ENCODE measurements at places on chromosomes 3 and 15.

DNA sequence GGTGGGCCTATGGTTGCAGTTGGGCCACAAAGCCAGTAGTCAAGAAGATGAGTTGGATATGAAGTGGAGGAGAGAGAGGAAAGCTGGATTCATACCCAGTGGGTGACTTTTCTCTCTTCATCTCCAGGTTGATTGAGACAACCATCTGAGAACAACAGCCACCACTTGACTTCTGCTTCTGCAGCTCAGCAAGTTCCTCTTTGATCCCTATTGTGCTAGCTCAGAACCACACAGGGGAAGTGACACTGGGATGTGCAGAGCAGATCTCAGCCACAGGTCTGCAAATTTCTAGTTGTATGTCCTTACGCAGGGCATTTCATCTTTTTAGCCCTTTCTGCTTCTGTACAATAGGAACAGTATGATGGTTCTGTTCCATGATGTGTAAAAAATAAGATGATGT, 459.2 kb upstream of the ARRDC4 start:
- DNase-seq: no peak

- no peak for DNase-seq
Observed at GRCh38 chr3:87175732-87176131, 51.4 kb upstream of the CHMP2B start.

DNA sequence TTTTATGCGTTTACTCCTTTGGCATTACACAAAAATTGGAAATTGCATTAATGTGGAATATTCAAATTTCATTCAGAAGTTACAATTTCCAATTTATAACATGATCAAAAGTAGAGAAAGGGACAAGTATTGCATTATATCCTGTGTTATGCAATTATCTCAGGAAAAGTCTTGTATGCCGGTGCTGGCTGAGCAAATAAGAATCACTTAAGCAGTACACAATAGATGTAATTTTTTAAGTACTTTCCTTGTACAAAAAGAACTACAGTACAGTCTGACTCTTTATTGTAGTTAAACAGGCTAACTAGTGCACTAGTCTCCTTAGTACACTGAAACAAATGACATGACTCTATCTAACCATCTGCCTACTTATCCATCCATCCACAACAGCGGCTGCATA, 493.2 kb upstream of the KCNMB2 start:
- DNase-seq: no peak

- no peak for DNase-seq
Observed at GRCh38 chr3:105473521-105474223, 107.0 kb downstream of the ALCAM start.

- no peak for DNase-seq
Observed at GRCh38 chr3:187750006-187750512, 4.8 kb upstream of the BCL6 start.

- DNase-seq: no peak
Observed at GRCh38 chr3:60669636-60670035, 581.6 kb downstream of the FHIT start.

DNA sequence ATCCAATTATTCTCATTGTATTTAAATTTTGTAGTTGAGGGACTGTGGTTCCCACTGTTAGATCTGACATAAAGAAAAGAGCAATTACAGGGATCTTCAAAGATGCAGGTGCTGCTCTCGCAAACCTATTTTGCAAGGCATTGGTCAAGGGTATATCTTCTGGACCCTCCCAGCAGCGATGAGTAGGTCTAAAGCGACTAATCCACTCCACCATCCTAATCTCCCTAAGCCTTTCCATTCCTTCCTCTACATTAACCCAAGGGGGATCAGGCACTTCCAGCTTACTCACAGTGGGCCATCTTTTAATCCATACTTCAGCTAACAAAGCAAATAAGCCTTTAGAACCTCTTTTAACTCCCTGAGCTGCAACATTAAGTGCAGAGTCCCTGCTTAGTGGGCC, 37.0 kb upstream of the CPOX start:
- no peak for DNase-seq

GRCh38 chr3:47410801-47411646, 30.2 kb downstream of the PTPN23 start:
- DNase-seq: no peak

- DNase-seq: no peak
Observed at GRCh38 chr3:187098923-187099512, 40.3 kb downstream of the RPL39L start.

DNA sequence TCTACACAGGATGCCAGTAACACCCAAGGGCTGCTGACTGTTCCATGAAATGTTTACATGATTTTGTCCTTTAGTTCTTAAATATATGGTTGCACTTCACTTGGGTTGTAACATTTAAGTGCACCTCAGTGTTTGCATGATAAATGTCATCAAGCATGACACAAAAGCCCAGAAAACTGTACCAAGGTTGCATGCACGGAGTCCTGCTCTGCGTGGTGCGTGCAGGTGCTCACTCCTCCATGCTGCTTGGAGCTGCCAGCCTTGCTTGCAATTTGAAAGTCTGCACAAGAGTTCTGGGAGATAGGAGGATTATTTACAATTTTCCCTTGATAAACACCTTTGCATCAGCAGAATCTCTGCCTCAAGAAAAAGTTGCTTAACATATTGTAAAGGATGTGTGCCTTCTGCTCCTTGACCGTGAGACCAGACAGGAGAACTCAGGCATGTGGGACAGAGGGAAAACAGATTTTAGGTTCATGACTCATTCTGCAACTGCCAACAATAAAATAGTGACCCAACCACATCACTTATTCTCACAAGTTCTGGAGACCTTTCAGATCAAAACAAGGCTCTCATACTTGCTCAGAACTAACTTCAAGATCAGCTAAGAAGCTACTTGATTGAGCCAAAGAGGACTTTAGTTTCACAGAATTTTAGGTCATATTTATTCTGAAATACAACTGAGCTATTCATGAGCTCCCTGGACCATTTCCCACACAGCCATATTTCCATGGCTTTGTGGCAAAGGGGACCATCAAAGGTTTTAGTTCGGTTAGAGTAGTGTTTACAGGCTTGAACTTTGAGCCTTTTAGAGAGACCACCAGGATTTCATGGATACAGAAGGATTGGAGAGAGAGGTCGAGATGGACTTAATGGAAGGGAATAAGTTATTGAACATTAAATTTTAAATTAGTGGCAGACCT, 128.4 kb upstream of the ZBED2 start:
- DNase-seq: no peak

GRCh38 chr15:36643551-36643950, 64.1 kb downstream of the CDIN1 start:
- DNase-seq: no peak

- no peak for DNase-seq
Observed at GRCh38 chr3:81434161-81434560, 327.3 kb downstream of the GBE1 start.

DNA sequence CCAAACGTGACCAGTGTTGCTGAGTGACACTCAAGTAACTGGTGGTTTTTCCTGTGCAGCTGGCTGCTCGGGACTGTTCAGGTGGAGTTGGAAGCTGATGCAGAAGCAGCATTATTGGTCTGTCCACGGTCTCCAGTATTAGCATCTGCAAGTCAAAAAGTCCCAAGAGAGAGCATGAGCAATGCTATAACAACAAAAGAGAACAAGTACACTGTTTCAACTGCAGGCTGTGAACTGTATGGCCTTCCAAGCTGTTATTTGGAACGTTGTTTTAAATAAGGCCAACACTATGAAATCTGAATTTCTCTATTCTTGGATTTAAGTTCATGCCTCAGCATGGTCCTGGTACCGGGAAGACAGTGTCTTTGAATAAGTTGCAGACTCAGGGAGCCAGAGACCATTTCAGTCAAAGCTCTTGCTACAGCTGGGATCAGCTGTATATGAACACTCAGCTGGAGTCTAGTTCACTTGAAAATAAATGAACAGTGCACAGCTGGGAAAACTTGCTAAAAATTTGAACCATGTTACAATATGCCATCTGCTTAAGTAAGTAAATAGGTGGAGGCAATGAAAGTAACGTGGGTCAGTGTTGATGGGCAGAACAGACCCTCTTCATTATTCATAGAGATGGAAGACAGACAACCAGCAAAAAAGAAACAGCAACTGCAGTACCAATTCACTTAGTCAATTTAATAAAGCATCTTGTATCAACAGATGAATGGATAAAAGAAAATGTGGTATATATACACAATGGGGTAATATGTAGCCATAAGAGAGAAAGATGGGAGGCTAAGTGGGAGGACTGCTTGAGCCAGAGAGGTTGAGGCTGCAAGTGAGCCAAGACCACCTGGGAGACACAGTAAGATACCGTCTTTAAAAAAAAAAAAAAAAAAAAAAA, 45.1 kb downstream of the NR1I2 start:
- no peak for DNase-seq

DNA sequence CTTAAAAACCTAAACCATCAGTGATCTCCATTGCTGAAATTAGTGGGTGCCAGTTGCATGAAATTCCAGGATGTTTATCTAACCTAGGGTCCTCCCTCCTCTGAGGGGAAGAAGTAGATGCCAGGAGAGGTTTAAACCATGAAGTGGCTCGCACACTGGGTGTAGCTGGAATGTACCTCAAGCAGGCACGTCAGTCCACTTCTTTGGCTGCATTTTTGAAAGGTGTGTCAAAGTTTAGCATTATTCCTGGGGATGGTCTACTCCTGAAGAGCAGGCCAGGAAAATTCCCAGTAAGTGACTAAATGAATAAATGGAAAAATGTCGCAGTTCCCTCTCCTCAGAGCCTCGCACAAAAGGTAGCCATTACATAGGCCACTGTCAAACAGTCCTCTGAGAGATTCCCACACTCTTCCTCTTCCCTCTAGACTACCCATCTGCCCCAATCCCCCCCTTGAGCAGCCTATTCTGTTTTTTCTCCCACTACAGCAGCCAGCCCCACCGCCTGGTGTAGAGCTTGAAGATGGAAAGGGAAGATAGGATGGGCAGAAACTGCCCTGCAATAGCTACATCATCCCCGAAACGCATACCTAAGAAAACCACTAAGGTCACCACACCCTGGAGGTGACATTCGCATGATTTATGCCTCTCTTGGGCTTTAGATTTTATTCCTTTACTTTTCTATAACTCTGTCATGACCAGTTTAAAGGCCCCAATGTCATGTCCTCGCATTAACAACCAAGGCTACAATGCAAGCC, 655 bp upstream of the TMOD3 start:
- DNase-seq: no peak

GRCh38 chr3:16865335-16865734, 19.4 kb upstream of the PLCL2 start:
- no peak for DNase-seq

DNA sequence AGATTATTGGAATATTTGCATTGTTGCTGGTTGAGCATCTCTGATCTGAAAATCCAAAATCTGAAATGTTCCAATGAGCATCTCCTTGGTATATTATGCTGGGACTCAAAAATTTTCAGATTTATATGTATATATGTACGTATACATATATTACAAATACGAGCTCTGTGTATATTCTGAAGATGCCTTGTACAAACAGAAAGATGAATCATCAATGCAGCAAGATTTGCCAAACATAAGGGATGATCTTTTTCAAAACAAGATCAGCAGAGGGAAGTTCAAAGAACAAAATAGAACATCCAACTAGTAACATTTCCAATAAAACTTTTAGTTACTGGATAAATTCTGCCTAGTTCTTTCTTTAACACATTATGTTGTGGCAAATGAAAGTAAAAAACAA, 42.5 kb downstream of the HERC1 start:
- DNase-seq: no peak

DNA sequence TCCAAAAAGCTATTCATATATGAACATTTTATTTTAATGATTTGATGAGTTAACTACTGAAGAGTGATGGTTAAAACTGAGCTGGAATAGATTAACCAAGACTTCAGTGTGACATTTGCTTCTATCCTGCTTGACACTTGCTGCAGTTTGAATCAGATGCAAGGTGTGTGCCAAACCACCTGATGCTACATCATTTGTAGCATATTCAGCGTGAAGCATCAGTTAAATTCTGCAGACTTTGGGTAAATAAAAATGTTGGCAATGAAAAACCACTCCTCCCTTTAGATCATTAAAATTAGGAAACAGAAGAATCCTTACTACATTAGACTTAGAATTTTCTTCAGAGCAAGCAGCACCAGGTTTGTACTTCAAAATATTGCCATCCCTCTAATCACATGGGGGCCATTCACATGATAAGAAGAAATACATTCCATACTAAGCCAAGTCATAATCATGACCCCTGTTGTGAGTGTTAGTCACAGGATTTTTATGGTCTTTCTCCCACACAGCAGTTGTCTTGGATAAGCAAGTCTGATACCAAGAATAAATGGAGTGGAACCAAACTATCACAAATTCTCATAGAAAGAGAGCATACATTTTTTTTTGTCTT, 160.7 kb upstream of the TNIK start:
- DNase-seq: no peak

- no peak for DNase-seq
Observed at GRCh38 chr3:129144786-129145185, 16.1 kb downstream of the ISY1 start.

DNA sequence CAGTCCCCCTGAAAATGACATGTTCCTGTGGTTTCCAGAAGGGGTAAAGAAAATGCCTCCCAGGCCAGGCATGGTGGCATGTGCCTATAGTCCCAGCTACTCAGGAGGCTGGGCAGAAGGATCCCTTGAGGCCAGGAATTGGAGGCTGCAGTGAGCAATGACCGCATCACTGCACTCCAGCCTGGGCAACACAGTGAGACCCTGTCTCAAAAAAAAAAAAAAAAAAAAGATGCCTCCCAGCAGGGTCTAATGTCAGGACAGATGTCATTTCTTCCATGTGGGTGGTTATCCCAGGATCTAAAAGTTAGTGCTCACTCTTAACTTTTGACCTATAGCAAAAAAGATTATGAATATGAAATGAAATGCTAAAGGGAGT, 13.4 kb downstream of the LCMT2 start:
- DNase-seq: no peak

GRCh38 chr3:168250415-168250861, 154.7 kb upstream of the GOLIM4 start:
- no peak for DNase-seq

- no peak for DNase-seq
Observed at GRCh38 chr15:43433165-43433564, 59.8 kb downstream of the TP53BP1 start.

DNA sequence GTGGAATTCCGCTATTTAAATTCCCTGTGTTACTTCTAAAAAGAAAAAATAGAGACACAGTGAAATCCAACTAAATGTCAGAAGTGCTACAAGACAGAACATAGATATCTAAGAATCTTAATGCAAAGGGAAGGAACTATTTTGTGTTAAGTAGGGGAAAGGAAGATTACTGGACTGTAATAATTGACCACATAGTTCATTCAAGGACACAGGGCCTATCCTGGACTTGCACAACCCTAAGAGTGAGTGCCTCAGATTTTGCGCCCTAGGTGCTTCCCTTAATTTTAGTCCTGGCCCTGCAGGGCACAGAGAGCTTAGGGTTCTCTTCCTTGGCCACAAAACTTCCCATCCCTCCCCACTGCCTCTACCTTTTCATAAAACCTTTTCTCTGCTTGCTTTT, 3.5 kb upstream of the IL20RB start:
- no peak for DNase-seq

- no peak for DNase-seq
Observed at GRCh38 chr15:76866716-76867321, 38.3 kb downstream of the SCAPER start.

Data from dorsolateral prefrontal cortex (tissue), 122 donors.